GM12878 (cell line): ENCODE measurements at places on chromosomes 6 and 20.

GRCh38 chr6:167824591-167825331, 1.9 kb upstream of the AFDN start:
- no peak for DNase-seq

- no peak for DNase-seq
These were observed 38.5 kb downstream of the HTR1B start for GRCh38 chr6:77424761-77425160.

DNA sequence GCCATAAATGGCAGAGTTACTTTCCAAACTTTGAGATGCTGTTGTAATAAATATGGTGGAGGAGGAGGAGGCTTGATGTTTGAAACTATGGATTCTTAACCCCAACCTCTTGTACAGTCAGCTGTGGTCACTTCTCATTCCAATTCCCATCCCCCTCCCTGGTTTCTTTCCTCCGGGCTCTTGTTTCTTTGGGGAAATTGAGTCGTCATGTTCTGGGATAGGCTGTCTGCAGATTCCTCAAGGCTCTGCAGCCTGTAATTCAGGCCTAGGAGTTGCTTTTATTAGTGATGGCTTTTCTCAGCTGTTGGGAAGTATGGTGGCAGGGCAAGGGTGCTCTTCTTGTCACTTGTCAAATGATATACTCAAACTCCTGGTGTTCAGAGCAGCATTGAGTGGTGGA, 2.6 kb downstream of the PTK7 start:
- DNase-seq: no peak

GRCh38 chr20:48720256-48720985, 107.4 kb downstream of the PREX1 start:
- no peak for DNase-seq

GRCh38 chr6:42923666-42924065, 5.6 kb upstream of the CNPY3 start:
- no peak for DNase-seq

DNA sequence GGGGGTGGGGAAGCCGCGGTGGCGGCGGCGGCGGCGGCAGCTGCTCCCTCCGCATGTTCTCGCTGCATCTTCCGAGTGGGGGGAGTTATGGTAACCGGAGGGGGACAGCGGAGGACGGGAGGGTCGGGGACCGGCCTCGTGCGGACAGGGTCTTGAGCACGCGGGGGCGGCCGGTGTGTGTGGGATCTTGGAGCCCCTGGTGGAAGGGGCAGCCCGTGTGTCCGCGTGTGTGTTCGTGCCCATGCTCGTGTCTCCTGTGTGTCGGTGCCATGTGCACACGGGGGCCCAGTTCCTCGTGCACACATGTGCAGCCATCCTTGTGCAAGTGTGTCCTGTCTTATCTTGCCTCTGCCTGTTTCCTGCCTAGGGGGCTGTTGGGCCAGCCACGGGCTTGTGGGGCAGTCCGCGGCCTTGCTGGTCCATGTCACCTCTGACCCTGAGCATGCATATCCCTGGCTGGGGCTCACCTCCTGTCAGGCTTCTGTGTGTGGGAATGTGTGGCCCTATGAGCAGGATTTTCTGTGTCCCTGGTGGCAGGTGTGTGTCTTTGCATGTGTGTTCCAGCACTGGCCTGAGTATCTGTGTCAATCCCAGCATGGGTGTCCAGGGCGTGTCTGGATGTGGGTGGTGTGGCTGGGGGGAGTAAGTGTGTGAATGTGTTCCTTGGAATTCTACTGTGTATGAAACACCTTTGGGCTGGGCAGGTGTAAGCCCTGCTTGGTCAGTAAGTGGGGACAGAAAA, 8.5 kb downstream of the SYNGAP1 start:
- DNase-seq: no peak
